ENCODE measurements at places on chromosomes 2 and 18.
A peak's percentile ranks its signal among the peaks of the same experiment; 100 is the strongest.

DNA sequence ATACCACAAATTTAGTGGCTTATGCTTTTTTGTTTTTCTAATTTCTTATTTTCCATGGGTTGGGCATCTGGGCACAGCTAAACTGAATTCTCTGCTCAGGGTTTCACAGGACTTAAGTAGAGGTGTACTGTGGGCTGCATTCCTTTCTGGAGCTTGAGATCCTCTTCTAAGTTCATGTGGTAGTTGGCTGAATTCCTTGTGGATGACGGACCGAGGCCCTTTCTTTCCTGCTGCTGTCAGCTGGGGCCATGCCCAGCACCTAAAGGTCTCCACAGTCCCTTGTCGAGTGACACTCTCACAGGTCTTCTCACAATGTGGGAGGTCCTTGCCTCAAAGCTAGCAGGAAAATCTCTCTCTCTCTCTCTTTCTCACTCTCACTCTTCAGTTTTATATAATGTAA lies 433.5 kb upstream of the LRATD1 start:
- no peak for DNase-seq

DNA sequence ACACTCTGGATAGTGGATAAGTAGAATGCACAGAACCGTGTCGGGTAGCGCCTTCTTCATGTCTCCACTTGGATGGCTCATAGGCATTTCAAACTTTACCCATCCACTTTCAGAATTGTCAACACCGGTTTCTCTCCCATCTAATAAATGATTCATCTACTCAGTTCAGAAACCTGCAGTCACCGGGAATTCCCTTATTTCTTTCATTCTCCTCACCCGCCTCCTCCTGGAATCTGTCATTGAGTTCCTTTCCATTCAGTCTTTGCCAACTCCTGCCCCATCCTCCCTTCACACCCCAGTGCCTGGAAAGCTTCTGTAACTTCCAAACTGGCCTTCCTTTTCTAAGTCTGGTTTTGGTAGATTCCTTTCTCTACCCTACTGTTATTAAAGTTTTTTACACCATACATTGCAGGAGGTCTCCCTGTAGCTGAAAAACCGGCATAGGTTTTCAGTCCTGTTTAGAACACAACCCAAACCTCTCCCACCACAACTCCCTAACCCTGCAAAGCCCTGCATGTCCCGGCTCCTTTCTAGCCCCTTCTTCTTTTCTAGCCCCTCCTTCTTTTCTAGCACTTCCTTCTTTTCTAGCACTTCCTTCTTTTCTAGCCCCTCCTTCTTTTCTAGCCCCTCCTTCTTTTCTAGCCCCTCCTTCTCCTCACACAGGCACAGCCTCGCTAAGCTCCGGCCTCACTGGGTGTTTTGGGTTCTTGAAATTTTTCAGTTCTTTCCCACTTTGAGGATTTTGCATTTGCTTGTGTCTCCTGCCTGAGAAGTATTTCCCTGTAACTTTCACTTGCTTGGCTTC lies 133.9 kb upstream of the KLHL14 start:
- DNase-seq: no peak

- DNase-seq: peak; percentile 69
Observed at GRCh38 chr18:61998957-61999356, 106.2 kb upstream of the RNF152 start.

DNA sequence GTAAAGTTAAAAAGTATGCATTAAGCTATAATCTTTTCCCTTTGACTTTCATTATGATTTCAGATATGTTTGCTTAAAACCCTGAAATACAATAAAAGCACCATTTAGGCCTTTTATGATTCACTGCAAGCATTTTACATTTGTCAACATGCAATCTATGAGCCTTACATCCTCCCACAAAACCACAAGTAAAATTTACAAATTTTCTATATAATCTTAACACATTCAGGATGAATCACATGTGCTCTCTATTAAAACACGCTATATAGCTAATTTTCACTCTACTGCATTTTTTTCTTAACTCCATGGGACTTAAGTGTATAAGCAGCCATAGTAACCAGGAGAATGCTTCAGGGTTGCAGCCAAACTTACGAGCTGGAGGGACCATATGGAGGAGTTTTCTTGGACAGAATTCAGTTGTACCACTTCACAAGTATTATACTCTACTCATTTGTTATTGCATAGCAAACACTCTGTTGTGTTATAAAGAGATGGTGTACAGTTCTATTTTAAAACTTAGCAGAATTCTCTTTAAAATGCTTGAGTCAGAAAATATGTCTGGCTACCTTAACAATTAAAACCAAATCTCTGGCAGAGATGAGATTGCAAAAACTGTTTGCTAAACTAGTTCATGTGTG lies 293.2 kb downstream of the ALK start:
- no peak for DNase-seq

DNA sequence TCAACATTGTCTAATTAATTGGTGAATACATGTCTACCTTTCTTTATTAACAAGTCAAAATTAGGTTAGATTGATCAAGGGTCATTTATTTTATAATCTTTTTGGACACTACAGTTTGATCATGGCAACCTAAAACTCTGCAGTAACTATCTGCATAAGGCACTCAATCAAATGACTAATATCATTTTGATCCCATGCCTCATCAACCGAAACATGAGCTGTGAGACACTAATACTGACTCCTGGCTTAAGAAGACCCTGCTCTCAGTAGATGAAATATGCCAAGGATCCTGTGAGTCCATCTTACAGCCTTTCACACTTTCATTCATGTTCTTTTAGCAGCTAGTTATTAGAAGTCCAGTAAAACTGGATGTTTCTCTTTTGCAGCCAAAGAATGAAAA lies 169.4 kb upstream of the CAVIN2 start:
- no peak for DNase-seq

- no peak for DNase-seq
Observed at GRCh38 chr2:227462972-227463931, 8.7 kb upstream of the AGFG1 start.

- DNase-seq: no peak
Observed at GRCh38 chr18:37242826-37243560, 322.6 kb downstream of the CELF4 start.

DNA sequence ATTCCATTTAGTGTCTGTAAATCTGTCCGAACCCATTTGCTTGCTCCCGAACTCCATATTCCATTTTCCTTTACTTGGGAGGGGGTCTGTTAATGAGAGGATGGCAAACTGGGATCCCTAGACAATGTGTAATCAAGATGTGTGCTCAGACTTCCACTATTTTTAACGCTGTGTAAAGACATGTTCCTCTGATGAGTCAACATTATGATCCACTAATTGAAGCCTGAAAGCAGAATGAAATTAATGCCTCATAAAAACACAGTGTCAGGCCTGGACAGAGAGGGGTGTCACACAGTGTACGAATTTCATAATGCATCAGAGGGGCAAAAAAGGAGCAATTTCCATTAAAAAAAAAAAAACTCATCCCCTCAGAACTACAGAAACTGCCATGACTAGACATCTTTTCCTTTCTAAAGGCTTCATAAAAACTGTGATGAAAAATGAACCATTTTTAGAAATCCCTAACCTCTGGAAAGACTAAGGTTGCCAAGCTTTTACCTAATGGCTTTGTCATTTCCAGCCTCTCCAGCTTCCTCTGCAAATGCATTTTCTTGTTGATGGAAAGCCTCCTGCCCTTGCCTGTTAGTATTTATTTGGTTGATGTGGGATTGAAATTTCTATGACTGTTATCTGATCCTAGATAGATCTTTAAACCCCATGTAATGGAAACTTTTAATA lies 209.2 kb upstream of the DCC start:
- no peak for DNase-seq

GRCh38 chr2:212994976-212995375 lies 156.4 kb downstream of the IKZF2 start:
- DNase-seq: no peak

DNA sequence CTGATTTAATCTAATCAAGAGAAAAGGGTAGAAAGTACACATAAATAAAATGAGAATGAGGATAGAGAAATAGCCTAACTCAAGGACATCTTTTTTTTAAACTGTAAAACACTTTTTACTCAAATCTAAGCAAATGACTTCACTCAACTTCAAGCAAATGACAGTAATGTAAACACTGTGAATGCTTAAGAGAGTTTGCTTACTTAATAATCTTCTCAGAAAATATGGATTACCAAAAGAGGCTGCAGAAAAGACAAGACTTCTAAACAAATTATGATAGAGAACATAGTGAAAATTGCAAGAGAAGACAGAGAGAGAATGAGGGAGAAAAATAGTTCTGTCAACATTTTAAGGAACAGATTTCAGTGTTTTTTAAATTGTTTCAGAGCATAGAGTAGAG lies 52.5 kb downstream of the FAM124B start:
- DNase-seq: no peak

DNA sequence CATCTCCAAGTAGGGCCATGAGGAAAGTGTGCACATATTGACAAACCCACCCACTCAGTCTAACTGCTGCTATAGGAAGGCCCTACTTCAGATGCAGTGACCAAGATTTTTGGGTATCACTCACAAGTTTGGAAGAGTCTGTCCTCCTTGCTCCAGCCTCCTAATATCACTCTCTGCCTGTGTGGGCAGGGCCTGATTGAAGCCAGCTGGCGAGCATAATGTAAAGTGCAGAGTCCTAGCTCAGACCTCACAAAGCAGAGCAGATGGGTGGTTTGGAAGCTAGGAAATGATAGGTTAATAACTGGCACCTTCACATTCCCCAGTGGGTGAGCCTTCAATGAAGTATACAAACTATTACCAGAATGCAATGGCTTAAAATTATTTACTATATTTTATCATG lies 11.2 kb upstream of the SULT1C3 start:
- DNase-seq: no peak

DNA sequence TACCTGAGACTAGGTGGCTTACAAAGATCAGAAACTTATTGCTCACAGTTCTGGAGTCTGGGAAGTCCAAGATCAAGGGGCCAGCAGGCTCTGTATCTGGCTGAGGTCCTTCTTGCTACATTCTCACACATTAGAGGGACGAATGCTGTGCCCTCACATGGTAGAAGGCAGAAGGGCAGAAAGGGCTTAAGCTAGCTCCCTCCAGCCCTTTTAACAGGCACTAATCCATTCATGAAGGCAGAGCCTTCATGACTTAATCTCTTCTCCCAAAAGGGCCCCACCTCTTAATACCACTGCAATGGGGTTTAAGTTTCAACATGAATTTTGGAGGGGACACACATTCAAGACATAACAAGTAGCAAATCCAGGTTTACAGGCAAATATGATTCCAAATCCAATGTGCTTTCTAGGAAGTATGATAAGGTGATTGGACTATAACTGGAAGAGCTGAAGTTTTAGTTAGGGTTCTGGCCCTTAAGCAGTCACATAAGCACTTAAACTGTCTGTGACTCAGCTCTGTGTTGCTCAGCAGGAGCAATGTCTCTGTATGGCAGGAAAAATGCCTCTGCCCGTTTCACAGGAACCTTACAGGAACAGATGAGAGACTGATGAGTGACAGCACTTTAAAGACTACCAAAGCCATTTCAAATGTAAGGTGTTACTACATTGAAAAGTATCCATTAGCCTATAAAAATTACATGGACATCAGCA lies 119.6 kb upstream of the PTPRM start:
- no peak for DNase-seq

DNA sequence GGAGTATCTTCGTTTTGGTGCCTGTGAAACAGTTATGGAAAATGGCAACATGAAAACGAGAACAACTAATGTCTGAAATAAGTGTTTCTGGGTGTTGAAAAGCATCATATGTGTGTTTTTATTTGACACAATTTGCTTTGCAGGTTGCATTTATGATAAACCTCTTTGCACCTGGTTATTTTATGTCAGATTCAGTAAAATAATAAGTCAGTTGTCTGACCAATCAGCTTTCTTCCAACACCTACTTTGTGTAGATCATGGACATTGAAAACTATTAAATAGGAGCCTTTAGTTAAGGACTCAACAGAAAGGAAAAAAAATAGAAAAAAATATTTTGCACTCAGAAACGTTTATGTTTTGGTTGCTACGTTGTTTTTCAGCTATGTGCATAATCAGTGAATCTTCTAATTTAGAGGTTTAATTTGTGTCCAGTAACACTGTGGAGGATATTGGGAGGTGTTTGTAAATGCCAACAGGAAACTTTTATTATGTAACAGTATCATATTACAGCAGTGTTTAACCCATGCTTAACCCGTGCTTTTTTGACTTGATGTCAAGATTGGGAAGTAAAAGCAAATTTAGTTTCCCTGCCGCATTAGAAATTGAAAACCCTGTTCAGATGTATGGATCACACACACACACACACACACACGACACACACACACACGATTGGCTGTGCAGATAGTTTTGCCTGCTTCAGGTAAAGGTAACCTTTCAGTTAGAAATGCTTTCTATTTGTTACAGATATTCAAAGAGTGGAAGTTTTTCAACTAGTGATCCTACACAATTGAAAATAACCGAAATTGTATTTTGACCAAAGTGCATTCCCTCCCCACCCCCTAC lies 2.6 kb downstream of the PKP4 start:
- no peak for DNase-seq

DNA sequence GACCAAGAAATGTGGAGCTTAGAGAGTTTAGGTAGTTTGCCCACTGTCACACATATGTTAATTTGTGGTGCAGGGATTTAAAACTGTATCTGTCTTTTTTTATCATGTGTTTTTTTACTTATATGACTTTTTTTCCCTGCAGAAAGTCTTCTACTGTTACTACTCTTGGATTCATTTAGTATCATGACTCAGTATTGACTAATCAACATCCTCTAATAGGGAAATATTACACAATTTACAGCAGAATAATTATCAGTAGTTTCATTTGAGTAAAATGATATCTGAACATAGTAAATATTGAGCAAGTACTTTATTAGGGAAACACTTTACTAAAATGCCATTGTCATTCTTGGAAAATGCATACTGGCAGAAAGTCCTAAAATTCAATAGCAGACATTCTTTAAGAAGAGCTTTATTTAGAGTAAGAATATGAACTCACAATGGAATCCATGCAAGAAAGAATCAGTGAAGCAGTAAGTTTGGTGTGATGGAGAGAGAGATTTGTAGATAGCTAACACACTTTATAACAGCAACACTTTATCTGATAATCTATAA lies 425.9 kb upstream of the SLC8A1 start:
- DNase-seq: no peak

DNA sequence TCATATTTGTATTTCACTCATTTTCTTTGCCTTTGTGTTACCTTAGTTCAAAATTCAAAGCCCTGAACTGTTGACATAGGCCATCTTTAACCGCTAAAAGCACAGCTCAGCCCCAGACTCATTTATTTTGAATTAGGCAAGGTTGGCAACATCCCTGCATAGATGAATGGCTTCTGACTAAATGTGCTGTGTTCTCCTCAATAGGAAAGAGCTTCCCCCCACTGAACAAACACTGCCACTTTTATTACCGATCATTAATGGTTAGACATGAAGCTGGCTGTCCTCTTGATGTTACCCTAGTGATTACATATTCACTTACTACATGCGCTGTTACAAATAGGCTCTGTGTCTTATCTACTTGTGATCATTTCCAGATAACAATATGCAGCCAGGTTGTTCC lies 170.7 kb downstream of the ADCYAP1 start:
- no peak for DNase-seq
